ENCODE measurements at places on chromosomes 2 and 18. TPM values are rescaled to one million over a fixed set of nuclear protein-coding genes. Genes with fewer than 3 reads are reported as not detected.

AMER3 gene
- not detected for total RNA-seq

STK39 gene
- 0.05 TPM for total RNA-seq

GRCh38 chr2:41026613-41027012 lies 574.7 kb upstream of the SLC8A1 start:
- H3K4me1 ChIP-seq = no peaks in the 10 kb centered on the region
- H3K36me3 ChIP-seq = no peaks in the 10 kb centered on the region
- no peaks in the 10 kb centered on the region for H3K27me3 ChIP-seq
- no peak overlapping the region for H3K27ac ChIP-seq
- no peak for DNase-seq
- no peak overlapping the region for H3K4me3 ChIP-seq

- no peaks in the 10 kb centered on the region for H3K36me3 ChIP-seq
- H3K27me3 ChIP-seq = 0 out of 2 replicates have a peak, but pooled peaks cover 2% of the 10 kb centered on the region
- H3K4me1 ChIP-seq = no peaks in the 10 kb centered on the region
- no peak overlapping the region for H3K27ac ChIP-seq
- no peak overlapping the region for H3K4me3 ChIP-seq
Measured at GRCh38 chr18:46510386-46510785, 146.6 kb downstream of the LOXHD1 start.

- no peaks in the 10 kb centered on the region for H3K4me1 ChIP-seq
- H3K27ac ChIP-seq = no peak overlapping the region
- H3K27me3 ChIP-seq = no peaks in the 10 kb centered on the region
- H3K4me3 ChIP-seq = no peak overlapping the region
- no peak for DNase-seq
Measured at GRCh38 chr2:121220995-121221394, 64.0 kb downstream of the TFCP2L1 start.

GRCh38 chr2:158510887-158511286 lies 54.1 kb downstream of the PKP4 start:
- DNase-seq = no peak
- no peak overlapping the region for H3K4me3 ChIP-seq
- no peak overlapping the region for H3K27ac ChIP-seq
- no peaks in the 10 kb centered on the region for H3K27me3 ChIP-seq
- H3K36me3 ChIP-seq = no peaks in the 10 kb centered on the region
- no peaks in the 10 kb centered on the region for H3K4me1 ChIP-seq

GRCh38 chr2:238667008-238667407 lies 180.9 kb upstream of the TWIST2 start:
- no peak overlapping the region for H3K4me3 ChIP-seq
- no peaks in the 10 kb centered on the region for H3K4me1 ChIP-seq
- H3K27ac ChIP-seq = no peak overlapping the region
- no peak for DNase-seq
- no peaks in the 10 kb centered on the region for H3K27me3 ChIP-seq

GRCh38 chr2:18891600-18892345 lies 302.4 kb upstream of the NT5C1B start:
- H3K27me3 ChIP-seq = no peaks in the 10 kb centered on the region
- H3K4me3 ChIP-seq = no peak overlapping the region
- no peaks in the 10 kb centered on the region for H3K36me3 ChIP-seq
- no peak for DNase-seq

- H3K4me3 ChIP-seq = no peak overlapping the region
- H3K4me1 ChIP-seq = no peaks in the 10 kb centered on the region
- DNase-seq = no peak
- no peaks in the 10 kb centered on the region for H3K36me3 ChIP-seq
- H3K27me3 ChIP-seq = no peaks in the 10 kb centered on the region
Measured at GRCh38 chr18:40769786-40770185, 1185.2 kb upstream of the PIK3C3 start.

DNA sequence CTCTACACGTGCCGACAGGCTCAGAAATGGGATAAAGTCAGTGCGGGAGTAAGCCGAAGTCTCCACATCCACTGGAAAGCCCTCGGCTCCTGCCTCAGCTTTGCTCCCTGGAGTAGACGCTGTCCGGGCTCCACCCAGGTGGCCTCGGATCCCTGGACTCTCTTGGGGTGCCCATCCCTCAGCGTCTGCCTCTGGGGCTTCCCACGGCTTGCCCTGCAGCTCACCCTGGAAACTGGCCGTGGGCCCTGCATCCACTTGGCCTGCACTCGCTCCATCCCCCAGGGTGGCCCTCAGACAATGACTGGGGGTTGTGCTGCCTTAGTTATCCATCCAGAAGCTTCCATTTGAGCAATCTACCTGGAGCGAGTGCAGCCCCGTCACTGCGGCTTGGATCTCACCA lies 36.2 kb upstream of the TAF1B start:
- no peak overlapping the region for H3K27ac ChIP-seq
- H3K36me3 ChIP-seq = no peaks in the 10 kb centered on the region
- H3K27me3 ChIP-seq = no peaks in the 10 kb centered on the region
- no peak for DNase-seq
- H3K4me1 ChIP-seq = no peaks in the 10 kb centered on the region

- no peaks in the 10 kb centered on the region for H3K4me1 ChIP-seq
- DNase-seq = no peak
- H3K27ac ChIP-seq = no peak overlapping the region
- H3K36me3 ChIP-seq = no peaks in the 10 kb centered on the region
- no peak overlapping the region for H3K4me3 ChIP-seq
Measured at GRCh38 chr2:163664610-163665009, 71.2 kb downstream of the FIGN start.

GRCh38 chr2:229445019-229445418 lies 173.9 kb upstream of the PID1 start:
- no peaks in the 10 kb centered on the region for H3K4me1 ChIP-seq
- no peaks in the 10 kb centered on the region for H3K36me3 ChIP-seq
- no peak overlapping the region for H3K4me3 ChIP-seq
- DNase-seq = no peak
- H3K27ac ChIP-seq = no peak overlapping the region

DNA sequence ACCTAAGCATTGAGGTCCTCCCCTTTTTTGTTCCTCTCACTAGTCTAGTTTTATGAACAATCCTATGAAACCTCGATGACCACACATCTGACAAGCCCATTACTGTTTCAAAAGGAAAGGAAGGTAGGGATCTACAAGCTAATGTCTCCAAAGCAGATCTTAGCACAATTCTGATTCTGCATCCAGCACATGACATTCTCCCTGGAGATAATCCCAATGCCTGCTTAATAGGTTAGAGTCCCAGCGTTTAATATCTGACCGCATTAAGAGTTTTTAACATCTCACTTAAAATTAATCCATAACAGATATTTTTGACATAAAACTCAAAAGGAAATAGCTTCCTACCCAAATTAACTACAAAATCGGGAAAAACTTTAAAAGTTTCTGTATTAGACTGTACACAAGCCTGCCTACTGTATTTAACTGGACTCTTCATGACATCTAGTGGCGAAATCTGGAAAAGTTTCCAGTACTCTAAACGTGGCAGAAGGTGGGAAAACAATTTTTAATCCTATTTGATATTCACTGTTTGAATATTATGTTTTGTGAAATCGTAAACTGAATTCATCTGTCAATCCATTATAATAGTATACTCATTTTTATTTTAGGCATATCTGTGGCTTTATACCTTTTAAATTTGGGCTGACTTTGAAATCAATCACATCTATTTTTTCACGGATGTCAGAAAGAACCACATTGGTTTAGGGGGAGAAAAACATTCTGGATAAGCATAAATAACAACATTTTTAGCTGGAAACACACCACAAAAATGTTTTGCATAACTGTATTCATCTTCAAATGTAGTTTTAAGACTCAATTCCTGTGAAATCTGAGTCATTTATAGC lies 62.4 kb downstream of the TXNL1 start:
- H3K27me3 ChIP-seq = no peaks in the 10 kb centered on the region
- H3K4me3 ChIP-seq = no peak overlapping the region
- H3K27ac ChIP-seq = no peak overlapping the region
- no peaks in the 10 kb centered on the region for H3K4me1 ChIP-seq
- DNase-seq = no peak
